ENCODE measurements at places on chromosomes 16 and 17. TPM values are rescaled to one million over a fixed set of nuclear protein-coding genes. Genes with fewer than 3 reads are reported as not detected.
A peak's percentile ranks its signal among the peaks of the same experiment; 100 is the strongest.

BCKDK gene
- 34.7 TPM for total RNA-seq

RUNDC3A gene
- total RNA-seq, result 0.18 TPM

TMEM204 gene
- 34.7 TPM for total RNA-seq

C1QTNF1 gene
- total RNA-seq, result not detected

AATK gene
- total RNA-seq, result 0.06 TPM

KCNH6 gene
- total RNA-seq, result not detected

TBC1D26 gene
- total RNA-seq, result not detected

EVI2A gene
- 37.3 TPM for total RNA-seq

NXN gene
- total RNA-seq, result 0.14 TPM

PDXDC1 gene
- 47.0 TPM for total RNA-seq

SLC25A11 gene
- 82.3 TPM for total RNA-seq

TBC1D3E gene
- not detected for total RNA-seq

CDR2 gene
- total RNA-seq, result 42.5 TPM

- H3K27ac ChIP-seq, result peak overlapping the region; percentile 88
- peak; percentile 89 for DNase-seq
- H3K27me3 ChIP-seq, result no peaks in the 10 kb centered on the region
- peak overlapping the region; percentile 88 for H3K4me3 ChIP-seq
These were observed 5.4 kb upstream of the ZNF213 start for GRCh38 chr16:3129137-3130131.

DNA sequence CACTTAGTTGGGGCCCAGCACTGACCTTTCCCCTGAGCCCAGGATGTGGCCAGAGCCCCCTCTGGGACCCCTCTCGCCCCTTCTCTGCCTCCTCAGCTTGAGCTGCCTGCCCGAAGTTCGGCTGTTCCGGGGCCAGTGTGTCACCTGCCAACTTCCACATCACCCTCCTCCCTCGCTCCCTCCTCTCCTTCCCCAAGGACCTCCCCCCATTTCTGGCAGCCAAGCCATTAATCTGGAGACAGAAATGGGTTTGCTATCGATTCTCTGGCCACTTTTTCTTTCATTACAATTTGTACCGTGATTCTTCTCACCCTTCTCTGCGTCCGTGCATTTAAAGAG, 8.8 kb upstream of the ADAM11 start:
- H3K4me1 ChIP-seq, result no peaks in the 10 kb centered on the region
- no peak for DNase-seq
- no peaks in the 10 kb centered on the region for H3K27me3 ChIP-seq
- peaks cover 14% of the 10 kb centered on the region for H3K36me3 ChIP-seq

GRCh38 chr16:14329727-14330350, 258.7 kb downstream of the MRTFB start:
- no peak for DNase-seq
- peaks cover 2% of the 10 kb centered on the region for H3K27me3 ChIP-seq
- H3K4me1 ChIP-seq, result peaks cover 4% of the 10 kb centered on the region
- no peak overlapping the region for H3K4me3 ChIP-seq
- no peak overlapping the region for H3K27ac ChIP-seq

DNA sequence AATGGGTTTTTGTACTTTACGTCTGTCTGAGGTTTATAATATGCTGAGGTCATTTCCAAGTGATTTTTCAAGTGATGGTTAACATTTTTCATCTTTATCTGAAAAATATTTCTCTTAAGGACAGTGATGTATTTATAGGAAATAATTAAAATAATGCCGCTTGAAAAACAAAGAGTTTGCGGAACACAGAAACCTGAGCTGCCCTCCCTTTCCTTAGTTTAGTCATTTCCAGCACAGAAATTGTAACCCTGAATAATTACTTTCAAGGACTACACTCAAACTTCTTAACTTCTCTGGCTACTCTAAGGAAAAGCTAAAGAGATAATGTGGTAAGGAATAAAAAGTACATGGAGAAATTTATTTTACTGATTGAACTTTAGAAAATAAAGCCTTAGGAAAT, 54.6 kb downstream of the MRTFB start:
- no peaks in the 10 kb centered on the region for H3K27me3 ChIP-seq
- H3K27ac ChIP-seq, result no peak overlapping the region
- no peak for DNase-seq
- no peak overlapping the region for H3K4me3 ChIP-seq
- H3K36me3 ChIP-seq, result peaks cover 3% of the 10 kb centered on the region
- no peaks in the 10 kb centered on the region for H3K4me1 ChIP-seq

DNA sequence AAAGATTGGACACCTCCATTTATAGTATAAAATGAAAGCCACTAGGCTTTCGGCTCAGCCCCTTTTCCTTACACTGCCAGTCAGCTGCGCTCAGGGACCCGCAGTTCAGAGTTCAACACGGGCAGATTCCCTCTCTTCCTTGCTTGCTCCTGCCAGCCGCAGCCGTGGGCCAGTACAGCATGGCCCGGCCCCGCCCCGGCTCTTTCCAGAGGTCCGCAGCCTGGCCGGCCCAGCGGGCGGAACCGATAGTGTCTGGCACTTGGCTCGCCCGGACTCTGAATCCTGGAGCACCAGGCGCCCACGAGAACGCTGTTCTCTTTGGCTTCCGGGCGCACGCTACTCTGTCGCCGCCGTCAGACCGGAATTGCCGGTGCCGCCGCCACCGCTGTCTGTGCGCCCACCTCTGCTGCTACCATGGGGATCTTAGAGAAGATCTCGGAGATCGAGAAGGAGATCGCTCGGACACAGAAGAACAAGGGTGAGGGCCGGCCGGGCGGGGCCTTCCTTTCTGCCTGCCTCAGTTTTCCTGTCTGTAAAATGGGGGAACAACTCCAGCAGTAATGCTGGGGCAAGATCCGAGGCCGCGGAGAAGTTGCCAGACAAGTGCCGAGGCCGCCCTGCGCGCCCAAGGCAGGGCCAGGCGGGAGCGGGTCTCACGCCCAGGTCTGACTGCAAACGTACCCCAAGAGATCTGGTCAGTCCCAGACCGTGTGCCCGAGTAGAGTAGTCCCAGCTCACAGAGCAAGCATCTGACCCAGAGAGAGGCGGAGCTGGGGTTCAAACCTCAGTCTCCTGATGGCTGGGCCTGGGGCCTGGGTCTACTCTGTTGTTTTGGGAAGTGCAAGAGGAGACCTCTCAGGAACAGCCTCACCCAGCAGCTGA, at the start of gene DRG2:
DRG2 (plus strand) TSS at position 339 of the 882 bp plus-strand sequence; CDS start at position 415, 76 bp downstream.
- H3K36me3 ChIP-seq, result peaks cover 2% of the 10 kb centered on the region
- peaks cover 25% of the 10 kb centered on the region for H3K4me1 ChIP-seq
- DNase-seq, result peak; percentile 91
- H3K27ac ChIP-seq, result peak within 1 kb of the TSS; percentile 96
- H3K27me3 ChIP-seq, result no peaks in the 10 kb centered on the region

DNA sequence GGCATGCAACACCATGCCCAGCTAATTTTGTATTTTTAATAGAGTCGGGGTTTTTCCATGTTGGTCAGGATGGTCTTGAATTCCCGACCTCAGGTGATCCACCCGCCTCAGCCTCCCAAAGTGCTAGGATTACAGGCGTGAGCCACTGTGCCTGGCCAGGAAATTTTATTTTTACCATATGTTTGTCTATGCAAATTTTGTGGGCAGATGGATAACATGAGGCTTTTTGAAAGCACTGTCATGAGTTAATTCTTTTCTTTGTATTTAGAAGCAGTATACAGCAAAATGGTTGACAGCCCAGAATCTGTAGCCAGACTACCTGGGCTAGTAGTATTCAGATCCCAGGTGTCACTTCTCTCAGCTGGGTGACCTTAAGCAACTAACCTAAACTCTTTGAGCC, 8.5 kb upstream of the KPNB1 start:
- H3K4me1 ChIP-seq, result peaks cover 8% of the 10 kb centered on the region
- H3K27ac ChIP-seq, result no peak overlapping the region
- H3K27me3 ChIP-seq, result no peaks in the 10 kb centered on the region
- no peak overlapping the region for H3K4me3 ChIP-seq
- DNase-seq, result no peak

GRCh38 chr17:68334393-68334792, 43.1 kb downstream of the ARSG start:
- peaks cover 15% of the 10 kb centered on the region for H3K36me3 ChIP-seq
- H3K4me1 ChIP-seq, result peaks cover 2% of the 10 kb centered on the region
- H3K27ac ChIP-seq, result no peak overlapping the region
- no peaks in the 10 kb centered on the region for H3K27me3 ChIP-seq
- H3K4me3 ChIP-seq, result no peak overlapping the region

GRCh38 chr17:3888343-3889171, 4.3 kb downstream of the CAMKK1 start:
- DNase-seq, result no peak
- peaks cover 29% of the 10 kb centered on the region for H3K4me1 ChIP-seq
- H3K27ac ChIP-seq, result no peak overlapping the region

DNA sequence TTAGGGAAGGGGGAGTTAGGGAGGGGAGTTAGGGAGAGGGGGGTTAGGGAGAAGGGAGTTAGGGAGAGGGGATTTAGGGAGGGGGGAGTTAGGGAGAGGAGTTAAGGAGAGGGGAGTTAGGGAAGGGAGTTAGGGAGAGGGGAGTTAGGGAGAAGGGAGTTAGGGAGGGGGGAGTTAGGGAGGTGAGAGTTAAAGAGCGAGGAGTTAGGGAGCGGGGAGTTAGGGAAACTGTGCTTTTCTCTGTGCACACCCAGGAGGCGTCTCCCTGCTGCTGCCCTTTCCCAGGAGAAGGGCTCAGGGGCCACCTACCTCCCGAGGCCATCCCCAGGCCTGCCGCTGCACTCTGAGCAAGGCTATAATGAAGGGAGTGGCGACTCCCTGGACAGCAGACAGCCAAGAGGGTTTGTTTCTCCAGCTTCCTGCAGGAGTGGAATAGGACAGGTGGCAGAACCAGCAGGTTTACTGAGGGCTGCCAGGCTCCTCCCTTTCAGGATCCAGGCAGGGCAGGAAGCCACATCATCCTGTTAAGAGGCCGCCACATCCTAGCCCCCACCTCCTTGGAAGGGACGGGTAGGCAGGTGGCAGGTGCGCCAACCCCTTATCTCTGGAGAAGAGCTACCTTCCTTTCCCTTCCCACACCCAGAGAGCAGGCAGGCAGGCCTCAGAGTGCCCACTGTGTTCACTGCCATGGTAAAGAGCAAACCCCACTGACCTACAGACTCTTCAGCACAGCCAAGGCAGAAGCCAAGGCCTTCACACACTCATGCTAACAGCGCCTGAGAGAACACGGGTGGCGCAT, 4.3 kb downstream of the CANT1 start:
- H3K4me3 ChIP-seq, result no peak overlapping the region
- peaks cover 3% of the 10 kb centered on the region for H3K36me3 ChIP-seq
- peaks cover 41% of the 10 kb centered on the region for H3K4me1 ChIP-seq
- no peak for DNase-seq

DNA sequence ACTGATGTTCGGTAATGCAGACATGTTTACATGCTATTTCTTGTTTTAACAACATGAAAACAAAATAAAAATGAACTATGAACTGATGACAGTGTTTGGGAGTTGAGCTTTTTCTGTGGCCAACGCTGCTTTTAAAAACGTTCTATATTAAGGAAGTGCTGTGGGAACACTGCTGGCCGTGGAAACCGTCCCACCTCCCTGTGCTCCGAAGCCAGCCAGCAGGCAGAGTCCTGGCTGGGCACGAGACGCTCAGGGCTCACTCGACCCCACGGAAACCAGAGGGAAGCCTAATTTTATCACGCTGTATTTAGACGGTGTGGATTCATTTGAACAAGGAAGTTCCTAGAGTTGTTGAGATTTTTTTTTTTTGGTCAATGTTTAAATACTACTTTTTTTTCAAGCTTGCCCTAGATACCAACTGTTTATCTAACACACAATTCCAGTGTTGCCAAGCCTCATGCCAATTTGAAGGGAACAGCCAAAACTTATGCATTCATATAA, 25.8 kb downstream of the ADCY9 start:
- no peak overlapping the region for H3K27ac ChIP-seq
- no peak overlapping the region for H3K4me3 ChIP-seq
- no peak for DNase-seq
- H3K4me1 ChIP-seq, result peaks cover 4% of the 10 kb centered on the region
- H3K36me3 ChIP-seq, result no peaks in the 10 kb centered on the region

DNA sequence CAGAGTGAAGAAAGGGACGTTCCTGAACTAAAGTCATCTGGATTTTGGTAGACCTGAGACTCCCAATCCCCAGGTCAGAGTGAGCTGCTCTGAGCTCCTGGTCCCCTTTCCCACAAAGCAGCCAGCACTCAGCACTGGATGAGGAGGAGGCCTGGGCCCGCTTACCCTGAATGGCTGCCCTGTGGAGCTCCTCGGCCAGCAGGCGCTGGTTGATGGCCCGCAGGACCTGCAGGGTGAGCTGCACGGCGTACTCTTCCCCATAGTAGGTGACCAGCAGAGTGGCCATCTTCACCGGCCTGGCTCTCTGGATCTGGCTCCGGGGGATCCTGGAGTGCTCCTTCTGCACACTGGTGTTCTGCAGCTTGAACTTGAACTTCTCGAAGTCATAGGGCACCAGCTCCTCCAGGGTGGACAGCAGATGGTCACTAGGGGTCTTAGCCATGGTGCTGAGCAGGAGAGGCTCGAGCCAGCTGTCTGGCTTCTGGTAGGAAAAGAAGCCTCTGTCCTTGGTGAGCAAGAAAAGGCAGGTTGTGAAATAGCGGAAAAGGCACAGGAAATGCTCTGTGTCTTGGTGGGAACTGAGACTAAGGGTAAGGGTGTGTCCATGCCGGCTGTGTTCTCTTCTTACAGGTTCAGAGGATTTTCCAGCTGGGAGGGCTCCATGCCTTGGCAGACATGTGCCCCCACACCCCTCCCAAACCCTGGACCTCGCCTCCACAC, at the start of gene MEFV:
MEFV (minus strand) TSS at position 488 of the 720 bp plus-strand sequence; CDS start at position 442, 46 bp downstream.
- peaks cover 7% of the 10 kb centered on the region for H3K27me3 ChIP-seq
- no peaks in the 10 kb centered on the region for H3K4me1 ChIP-seq
- no peaks in the 10 kb centered on the region for H3K36me3 ChIP-seq
- no peak for DNase-seq

- H3K36me3 ChIP-seq, result no peaks in the 10 kb centered on the region
- no peaks in the 10 kb centered on the region for H3K27me3 ChIP-seq
- no peak overlapping the region for H3K27ac ChIP-seq
- H3K4me3 ChIP-seq, result no peak overlapping the region
- H3K4me1 ChIP-seq, result peaks cover 11% of the 10 kb centered on the region
- DNase-seq, result no peak
These were observed 31.8 kb downstream of the TMEM235 start for GRCh38 chr17:78263063-78263735.

DNA sequence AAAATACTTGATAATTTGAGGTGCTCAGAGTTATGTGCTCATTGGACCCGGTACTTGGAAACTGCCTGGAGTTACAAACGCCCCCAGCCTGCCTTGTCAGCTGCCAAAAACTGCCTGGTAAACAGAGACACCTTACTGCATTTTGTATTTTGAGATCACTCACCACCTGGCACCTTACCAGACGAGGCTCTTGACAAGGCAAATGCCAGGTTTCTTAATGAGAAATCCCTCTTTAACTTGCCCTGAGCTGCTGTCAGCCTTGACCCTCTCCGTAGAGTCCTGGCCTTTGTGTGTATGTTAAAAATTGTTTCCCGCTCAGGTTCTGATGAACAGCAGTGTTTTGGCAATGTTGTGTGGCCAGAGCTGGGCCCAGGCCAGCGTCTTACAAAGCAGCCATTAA, 28.8 kb downstream of the SYT17 start:
- no peaks in the 10 kb centered on the region for H3K36me3 ChIP-seq
- H3K4me3 ChIP-seq, result no peak overlapping the region
- DNase-seq, result no peak
- no peaks in the 10 kb centered on the region for H3K4me1 ChIP-seq

All from activated CD8-positive, alpha-beta memory T cell treated with anti-CD3 and anti-CD28 coated beads, Interleukin-2, amount 10 ng/mL, durations not matched to agents 7 days and 5 days (primary cell).